ENCODE measurements at places on chromosomes 2 and 18. TPM values are rescaled to one million over a fixed set of nuclear protein-coding genes. Genes with fewer than 3 reads are reported as not detected.

The CNDP1 gene
- not detected for total RNA-seq

The ATP8B1 gene
- total RNA-seq, result 22.1 TPM

The SCN9A gene
- 3.1 TPM for total RNA-seq

The FBXO41 gene
- 3.7 TPM for total RNA-seq

The PPP4R3B gene
- total RNA-seq, result 89.7 TPM

Measured in gastroesophageal sphincter (tissue), 4 donors.